ENCODE measurements at places on chromosomes 6 and 20. TPM values are rescaled to one million over a fixed set of nuclear protein-coding genes. Genes with fewer than 3 reads are reported as not detected.

Gene PMEPA1
- 2.3 TPM for total RNA-seq

DNA sequence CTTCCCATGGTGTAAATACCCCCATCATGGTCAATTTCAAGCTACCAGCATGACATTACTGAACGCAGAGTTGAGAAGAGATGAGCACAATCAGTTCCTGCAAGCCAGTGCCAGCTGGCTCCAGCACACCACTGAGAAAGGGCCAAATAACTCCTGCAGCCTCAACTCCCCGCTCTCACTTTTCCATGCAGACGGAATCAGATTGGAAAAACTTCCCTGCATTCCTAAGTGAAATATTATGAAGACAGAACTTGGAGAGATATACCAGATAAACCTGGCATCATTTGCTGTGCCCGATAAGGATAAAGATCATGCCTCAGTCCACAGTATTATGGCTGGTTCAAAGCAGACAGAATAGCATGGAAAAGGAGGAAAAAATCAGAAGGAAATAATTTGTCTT lies 56.7 kb downstream of the FILIP1 start:
- ATAC-seq, result no peak

DNA sequence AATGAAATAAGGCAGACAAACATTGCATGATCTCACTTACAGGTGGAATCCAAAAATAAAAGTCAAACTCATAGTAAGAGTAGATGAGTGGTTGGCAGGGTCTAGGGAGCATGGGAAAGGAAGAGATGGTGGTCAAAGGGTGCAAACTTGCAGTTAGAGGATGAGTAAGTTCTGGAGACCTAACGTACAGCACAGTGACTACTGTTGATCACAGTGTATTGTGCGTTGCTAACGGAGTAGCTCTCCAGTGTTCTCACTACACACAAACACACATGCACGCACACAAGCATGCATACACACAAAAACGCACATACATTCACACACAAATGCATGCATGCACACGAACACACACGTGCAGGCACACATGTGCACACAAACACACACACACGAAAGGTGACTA lies 54.9 kb downstream of the LY86 start:
- peak; percentile 92 for ATAC-seq

GRCh38 chr20:13915284-13915683 lies 75.1 kb downstream of the SEL1L2 start:
- no peak for ATAC-seq

DNA sequence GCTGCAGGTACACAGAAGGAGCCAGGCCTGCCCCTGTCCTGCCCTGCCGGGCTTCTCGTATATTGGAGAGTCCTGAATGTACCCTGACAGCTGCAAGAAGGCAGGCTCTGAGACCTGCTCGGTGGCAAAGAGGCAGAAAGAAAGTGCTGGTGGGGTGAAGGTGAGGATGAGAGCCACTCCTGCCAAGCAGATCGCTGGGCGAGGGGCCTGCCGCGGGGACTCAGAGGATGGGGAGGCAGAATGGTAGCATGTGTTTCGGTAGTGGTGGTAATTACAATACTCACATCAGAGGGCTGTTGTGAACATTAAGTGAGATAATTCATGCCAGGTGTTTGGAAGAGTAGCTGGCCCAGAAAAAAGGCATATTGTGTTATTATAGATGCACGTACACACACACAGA lies 56.6 kb upstream of the SLC22A23 start:
- no peak for ATAC-seq

DNA sequence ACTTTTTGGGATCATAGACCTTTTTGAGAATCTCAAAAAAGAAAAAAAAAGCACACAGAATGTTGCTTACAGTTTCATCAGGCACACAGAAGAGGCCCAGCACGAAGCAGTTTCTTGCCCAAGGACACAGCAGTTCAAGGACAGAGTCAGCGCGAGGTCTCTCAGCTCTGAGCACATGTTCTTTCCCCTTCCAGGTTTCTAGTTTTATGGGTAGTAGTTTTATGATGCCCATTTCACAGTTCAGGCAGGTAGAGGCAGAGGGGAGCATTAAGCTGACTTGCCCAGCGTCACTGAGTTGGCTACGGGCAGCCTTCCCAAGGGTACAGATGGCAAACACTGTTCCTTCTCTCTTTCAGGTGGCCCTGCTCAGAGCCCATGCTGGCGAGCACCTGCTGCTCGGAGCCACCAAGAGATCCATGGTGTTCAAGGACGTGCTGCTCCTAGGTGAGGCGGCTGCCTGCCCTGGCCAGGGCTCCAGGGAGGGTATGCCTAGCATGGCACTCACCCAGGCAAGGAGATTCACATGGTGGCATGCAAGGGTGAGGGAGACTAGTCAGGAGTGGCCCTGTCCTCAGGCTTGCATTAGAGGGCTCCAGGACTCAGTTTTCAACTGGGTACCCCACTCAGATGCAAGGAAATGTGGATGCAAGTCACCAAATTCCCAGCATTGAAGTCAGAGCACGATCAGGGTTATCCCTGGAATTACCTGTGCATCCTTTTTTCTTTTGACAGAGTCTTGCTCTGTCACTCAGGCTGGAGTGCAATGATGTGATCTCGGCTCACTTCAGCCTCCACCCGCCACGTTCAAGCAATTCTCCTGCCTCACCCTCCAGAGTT lies 57.4 kb upstream of the TTPAL start:
- no peak for ATAC-seq

GRCh38 chr6:150298676-150299075 lies 70.1 kb upstream of the IYD start:
- no peak for ATAC-seq

Gene HLA-DPA1
- 40.5 TPM for total RNA-seq

Gene C6orf141
- total RNA-seq, result not detected

Gene C20orf204
- total RNA-seq, result 12.8 TPM

Data from activated T-helper 17 cell treated with anti-CD3 and anti-CD28 coated beads, Interleukin-2, amount 50 U/mL, for 72 hours (primary cell).